Lower lobe of right lung (tissue), 2 donors: ENCODE measurements at places on chromosomes 11 and 22. TPM values are rescaled to one million over a fixed set of nuclear protein-coding genes. Genes with fewer than 3 reads are reported as not detected.

- no peak for DNase-seq
Measured at GRCh38 chr11:23590596-23591308, 730.5 kb upstream of the CCDC179 start.

DNA sequence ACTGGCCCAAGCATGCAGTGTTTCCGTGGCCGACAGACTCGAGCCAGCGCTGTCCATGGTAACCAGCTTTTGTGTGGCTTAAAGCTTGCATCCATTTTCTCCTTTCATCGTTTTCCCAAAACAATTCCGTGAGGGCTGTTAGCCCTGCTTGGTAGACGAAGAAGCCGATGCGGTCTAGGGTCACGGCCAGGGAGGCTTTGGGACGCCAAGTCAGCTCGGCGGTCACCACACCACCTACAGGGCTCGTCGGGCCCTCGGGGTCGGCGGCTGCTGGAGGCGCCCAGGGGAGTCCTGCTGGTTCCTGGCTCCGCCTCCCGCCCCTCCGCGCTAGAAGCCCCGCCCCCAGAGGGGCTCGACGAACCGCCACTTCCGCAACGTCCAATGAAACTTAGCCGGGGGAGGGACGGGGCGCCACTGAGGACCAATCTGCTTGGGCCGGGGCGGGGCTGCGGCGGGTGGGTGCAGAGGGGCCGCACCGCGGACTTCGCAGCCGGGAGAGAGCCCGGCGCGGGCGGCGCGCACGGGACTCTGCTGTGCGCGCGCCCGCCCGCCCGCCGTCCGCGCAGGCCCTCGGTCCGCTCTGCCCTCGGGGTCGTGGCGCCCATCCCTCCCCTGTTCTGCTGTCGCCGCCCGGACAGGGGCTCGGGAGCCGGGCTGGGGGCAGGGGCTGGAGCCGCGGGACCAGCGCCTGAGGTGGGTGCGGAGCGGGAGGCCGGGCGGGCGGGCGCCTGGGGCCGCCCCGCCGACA lies at the start of gene TIGD3:
TIGD3 (plus strand) TSS at position 487 of the 748 bp plus-strand sequence. CDS start 1,058 bp downstream, outside the sequence.
- peak; percentile 97 for DNase-seq

DNA sequence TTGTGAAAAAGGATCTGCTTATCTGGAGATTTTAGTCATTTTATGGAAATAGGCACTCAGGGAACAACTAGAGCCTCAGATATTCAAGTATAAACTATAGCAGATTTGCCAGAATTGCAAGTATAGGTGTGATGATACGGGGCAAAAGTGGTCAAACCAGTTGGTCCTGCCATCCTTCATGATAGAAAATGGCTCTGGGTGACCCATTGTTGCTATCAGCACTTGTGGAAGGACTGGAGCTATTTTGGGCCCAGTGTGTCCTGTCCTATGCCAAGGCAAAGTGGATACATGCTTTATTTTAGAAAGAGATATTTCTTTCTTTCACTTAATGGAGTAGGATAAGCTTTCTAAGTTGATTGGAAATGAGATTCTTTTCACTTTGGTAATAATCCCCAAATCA lies 85.2 kb downstream of the PPP6R3 start:
- DNase-seq: no peak

- DNase-seq: no peak
Measured at GRCh38 chr11:20161230-20161918, 1.1 kb upstream of the DBX1 start.

- DNase-seq: no peak
Measured at GRCh38 chr22:17348464-17349103, 20.7 kb upstream of the CECR2 start.

GRCh38 chr22:20196094-20196842 lies 45.4 kb upstream of the CCDC188 start:
- DNase-seq: no peak

- DNase-seq: no peak
Measured at GRCh38 chr11:62256281-62256680, 13.7 kb upstream of the SCGB2A2 start.

GRCh38 chr11:61908730-61909316 lies 8.5 kb downstream of the RAB3IL1 start:
- no peak for DNase-seq

DNA sequence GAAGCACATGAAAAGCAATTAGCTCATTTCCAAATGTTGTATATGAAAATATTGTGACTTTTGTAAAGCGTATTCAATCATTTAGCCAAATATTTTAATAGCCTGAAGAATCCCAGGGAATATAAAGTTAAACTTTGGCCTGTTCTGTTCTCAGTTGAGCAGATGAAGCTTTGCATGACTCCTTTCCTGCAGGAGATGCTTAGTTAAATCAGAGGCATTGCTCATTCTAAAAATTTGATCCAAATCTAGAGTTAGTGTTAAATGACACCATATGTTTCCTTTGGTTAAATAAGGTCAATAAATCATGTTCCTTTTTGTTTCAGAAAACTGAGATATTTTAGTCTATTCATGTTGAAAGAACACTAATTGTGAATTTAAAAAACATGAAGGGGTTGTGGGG lies 51.2 kb upstream of the BIRC3 start:
- no peak for DNase-seq

DNA sequence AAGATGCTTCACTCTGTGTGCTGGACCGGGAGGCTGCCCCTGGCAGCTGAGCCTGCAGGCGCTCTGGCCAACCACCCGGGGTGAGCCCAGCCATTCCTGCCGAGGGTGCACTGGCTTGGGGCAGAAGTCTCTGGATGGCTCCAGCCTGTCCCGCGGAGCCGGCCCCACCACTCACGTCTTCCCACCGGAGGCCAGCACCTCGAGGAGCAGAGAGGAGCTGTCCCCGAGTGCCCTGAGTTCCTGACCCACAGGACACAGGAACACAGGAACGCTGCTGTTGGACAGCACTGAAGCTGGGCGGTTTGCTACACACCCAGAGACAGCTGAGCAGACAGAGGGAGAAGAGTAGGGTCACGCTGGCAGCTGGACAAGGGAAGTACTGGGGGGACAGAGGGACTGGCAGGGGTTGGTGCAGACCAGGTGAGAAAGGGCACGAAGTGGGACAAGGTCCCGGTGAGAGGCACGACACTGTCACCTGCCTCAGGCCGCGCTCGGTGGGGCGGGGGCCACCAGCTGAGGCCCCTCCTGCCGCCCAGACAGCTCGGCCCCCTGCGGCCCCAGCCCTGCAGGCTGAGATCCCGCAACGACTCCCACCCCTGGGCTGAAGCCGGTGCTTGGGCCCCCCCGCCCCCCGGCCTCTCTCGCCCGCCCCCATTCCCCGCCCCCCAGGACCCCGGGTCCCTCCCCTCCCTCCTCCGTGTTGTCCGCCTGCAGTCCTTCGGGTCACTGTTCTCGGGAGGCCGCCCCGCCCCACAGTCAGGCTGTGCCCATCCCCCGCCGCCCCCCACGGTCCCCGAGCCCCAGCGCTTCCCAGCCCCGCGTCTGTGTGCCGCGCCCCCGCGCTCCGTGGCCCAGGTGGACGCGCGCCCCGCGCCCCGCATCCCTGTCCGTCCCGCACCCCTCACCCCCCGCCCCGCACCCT lies 624 bp upstream of the B4GALNT4 start:
- peak; percentile 41 for DNase-seq

GRCh38 chr11:86800076-86800959 lies at the start of gene PRSS23:
Gene PRSS23, plus strand, starts transcription at chr11:86800542. Its CDS starts 7,102 bp downstream, at chr11:86807644.
- DNase-seq: peak; percentile 75

- no peak for DNase-seq
Measured at GRCh38 chr11:130452940-130453339, 4.5 kb downstream of the ADAMTS15 start.

GRCh38 chr11:59943997-59944714 lies 5.9 kb downstream of the OOSP1 start:
- no peak for DNase-seq

DNA sequence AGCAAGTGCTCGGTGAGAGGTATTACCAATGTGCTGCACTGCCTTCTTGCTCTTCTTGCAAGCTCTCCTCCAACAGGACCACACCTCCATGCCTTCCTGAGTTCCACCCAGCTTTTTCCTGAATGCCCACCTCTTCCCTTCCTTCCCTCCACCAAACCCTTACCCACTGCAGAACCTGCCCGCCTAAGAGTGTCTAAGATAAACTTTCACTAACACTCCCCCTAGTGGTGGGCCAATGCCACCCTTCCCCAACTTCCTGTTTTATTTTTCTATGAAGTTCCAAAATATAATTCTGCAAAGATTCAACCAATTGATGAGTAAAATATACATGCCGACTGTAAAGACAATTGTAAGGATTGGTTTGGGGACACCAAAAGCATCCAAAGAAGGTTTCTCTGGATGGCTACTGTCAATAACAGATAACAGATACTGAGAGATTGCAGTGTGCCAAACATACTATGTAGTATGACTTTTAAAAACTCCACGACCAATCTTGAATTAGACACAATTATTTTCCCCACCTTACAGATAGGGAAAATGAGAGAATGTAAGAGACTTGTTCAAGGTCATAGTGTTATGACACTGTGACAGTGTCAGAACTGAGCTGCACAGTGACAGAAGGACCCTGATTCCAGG lies 38.6 kb upstream of the BMAL1 start:
- DNase-seq: peak; percentile 49

DNA sequence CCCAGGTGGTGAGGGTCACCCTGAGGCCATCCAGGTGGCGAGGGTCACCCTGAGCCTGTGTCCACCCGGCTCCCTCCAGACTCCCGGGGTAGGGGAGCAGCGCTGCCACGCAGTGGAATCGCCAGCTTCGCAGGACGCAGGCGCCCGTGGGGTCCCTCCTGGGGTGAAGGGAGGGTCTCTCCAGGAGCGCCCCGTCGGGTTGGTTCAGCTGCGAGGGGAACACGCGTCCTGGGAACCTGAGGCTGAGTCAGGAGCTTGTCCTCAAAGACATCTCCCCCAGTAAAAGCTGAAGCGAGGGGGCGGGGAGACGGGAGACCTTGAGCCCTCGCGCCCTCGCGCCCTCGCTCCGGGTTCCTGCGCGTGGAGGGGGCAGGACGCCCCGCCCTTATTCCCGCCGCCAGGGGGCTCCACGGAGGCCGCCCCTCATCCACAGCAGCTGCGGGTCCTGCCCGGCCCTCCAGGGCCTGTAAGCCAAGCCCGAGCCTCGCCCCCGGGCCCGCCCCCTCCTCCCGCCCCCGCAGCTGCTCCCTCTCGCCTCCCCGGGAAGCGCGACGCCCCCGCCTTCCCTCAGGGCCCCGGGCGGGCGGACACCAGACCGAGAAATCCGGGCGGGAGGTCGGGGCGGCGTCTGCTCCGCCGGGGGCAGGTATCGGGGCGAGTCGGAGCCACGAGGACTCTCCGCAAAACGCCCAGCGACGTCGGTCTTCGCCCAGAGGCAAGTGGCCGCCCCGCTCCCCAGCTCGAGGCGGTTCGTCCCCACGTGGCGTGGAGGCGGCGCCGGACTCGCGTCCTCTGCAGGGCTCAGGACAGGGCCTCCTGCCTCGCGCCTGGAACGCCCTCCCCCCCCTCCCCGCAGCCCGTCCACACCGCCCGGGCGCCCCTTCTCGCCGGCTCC lies 22.8 kb downstream of the PIM3 start:
- DNase-seq: peak; percentile 52

GRCh38 chr22:25797498-25798290 lies 55.7 kb downstream of the MYO18B start:
- no peak for DNase-seq

DNA sequence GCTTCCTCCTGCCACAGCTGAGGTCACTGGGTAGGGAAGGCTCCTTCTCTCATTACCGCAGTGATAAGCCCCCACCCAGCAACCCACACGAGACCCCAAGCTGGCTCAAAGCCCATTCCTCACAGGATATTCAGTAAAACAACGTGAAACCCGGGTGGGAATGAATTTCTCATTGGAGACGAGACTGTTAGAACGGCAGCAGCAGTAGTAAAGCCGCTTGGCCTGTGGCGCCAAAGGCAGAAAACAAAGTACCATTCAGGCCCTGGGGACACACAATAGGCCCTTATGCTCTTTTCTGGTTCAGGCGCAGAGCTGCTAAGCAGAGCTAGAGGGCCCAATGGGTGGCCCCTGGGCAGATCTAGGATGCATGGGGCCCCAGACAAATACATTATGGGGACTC lies 45.3 kb downstream of the PC start:
- DNase-seq: no peak

DNA sequence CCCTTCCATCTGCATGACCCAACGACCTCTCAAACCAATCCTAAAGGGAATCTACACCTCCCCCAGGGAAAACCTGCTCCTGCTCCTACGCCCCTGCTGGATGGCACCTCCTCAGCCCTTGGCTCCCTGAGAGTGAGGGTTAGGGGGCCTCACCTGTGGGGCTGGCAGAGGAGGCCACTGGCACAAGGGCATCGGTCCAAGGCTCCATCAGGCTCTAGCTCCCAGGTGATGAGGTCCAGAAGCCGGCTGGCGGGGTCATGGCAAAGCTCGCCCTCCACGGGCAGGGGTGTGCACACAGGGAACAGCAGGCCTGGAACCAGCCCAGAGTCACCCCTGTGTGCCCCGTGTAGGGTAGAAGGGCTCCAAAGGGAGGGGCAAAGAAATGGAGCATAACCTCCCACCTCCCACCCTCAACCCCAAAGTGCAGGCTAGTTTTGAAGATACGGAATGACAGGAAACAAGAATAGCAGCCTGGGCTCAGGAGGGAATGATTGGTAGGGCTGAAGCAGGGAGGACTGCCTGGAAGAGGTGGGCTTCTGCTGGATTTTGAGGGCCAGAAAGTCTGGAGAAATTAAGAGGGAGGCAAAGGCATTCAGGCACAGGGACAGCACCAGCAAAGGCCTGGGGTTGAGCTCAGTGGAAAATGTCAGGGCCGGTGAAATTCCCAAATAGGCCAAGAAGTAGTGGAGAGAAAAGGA lies 42.6 kb downstream of the DKK3 start:
- DNase-seq: no peak

- no peak for DNase-seq
Measured at GRCh38 chr11:104704146-104704830, 194.0 kb downstream of the CASP12 start.

DNA sequence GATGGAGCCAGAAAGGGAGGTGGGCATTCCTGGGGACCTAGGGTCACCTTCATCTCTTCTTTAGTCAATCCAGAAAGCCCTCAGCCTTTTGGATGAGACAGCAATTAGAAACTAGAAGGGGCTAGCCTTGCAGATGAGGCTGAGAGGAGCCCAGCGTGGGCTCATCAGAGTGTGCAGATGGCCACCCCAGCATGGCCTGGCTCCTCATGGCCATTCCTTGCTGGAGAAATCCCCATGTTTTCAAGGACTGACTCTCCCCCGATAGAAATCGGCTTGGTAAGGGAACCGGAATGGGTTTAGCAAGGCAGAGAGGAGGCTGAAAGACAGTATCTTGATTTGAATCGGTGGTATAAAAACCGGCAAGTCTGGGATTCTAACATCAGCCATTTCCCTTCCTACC lies 274.6 kb downstream of the BUD13 start:
- no peak for DNase-seq

Gene UQCR10
- total RNA-seq: 80.3 TPM

Gene KAT5
- total RNA-seq: 82.6 TPM

Gene SYT9
- 0.18 TPM for total RNA-seq

Gene ABCC8
- total RNA-seq: 4.9 TPM

Gene ADM2
- 1.5 TPM for total RNA-seq

Gene SYT13
- total RNA-seq: not detected

Gene C11orf86
- not detected for total RNA-seq

Gene OR5T1
- total RNA-seq: not detected

Gene SCGB1A1
- 3,364 TPM for total RNA-seq

Gene SYVN1
- 68.1 TPM for total RNA-seq

Gene GDPD4
- not detected for total RNA-seq

Gene HBE1
- total RNA-seq: not detected

Gene TRPM5
- total RNA-seq: not detected

Gene NTM
- total RNA-seq: 2.3 TPM

Gene GAS2L1
- total RNA-seq: 29.9 TPM

Gene NXPE1
- total RNA-seq: not detected

Gene F2
- total RNA-seq: not detected
